Thyroid gland (tissue), 4 donors: ENCODE measurements at places on chromosomes 3 and 15. TPM values are rescaled to one million over a fixed set of nuclear protein-coding genes. Genes with fewer than 3 reads are reported as not detected.

NOP10 gene
- 62.6 TPM for total RNA-seq

FRMD4B gene
- total RNA-seq = 109 TPM

FAM107A gene
- 89.9 TPM for total RNA-seq

PROS1 gene
- total RNA-seq = 20.0 TPM
